ENCODE measurements at places on chromosomes 6 and 20. TPM values are rescaled to one million over a fixed set of nuclear protein-coding genes. Genes with fewer than 3 reads are reported as not detected.
A peak's percentile ranks its signal among the peaks of the same experiment; 100 is the strongest.

Gene LPA
- 0.21 TPM for total RNA-seq

Gene TOP1
- total RNA-seq = 65.2 TPM

Gene RCAN2
- 0.05 TPM for total RNA-seq

Gene OR2B6
- 0.26 TPM for total RNA-seq

DNA sequence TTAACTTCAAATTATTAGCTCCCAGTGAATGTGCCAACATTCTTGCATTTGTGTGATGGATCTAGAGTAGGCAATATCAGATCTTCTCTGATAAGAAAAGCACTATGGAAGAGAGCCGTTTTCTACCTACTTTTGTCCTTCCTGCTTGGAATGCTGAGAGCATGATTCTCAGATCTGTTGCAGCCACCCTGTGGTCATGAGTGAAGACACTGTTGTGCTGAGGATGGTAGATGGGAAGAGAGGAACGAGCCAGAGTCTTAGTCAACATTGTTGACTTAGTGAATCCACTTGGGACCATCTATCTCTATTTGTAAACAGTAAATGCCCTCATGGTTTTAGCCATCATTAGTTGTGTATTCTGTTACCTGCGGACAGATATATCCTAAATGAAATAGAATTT, 202.6 kb downstream of the CD109 start:
- H3K27ac ChIP-seq = no peak overlapping the region
- H3K36me3 ChIP-seq = no peaks in the 10 kb centered on the region
- no peak for DNase-seq
- H3K4me3 ChIP-seq = no peak overlapping the region
- no peaks in the 10 kb centered on the region for H3K27me3 ChIP-seq
- H3K4me1 ChIP-seq = no peaks in the 10 kb centered on the region

DNA sequence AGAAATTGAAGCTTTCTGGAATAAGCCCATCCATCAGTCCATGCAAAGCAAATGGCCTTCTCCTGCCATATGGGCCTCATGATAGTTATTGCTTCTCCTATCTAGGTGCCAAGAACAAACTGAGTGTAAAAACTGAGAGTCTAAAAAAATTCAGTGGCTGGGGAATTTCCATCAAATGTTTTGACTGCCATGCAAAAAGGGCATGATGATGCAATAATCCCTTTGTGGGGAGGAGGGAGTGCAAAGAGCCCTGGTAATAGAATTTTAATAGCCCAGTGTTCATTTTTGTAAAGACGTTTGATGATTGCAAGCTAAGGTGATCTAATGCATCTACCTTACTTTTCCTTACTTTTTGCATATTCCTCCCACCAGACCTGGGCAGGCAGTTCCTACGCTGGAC, 683.7 kb downstream of the EPM2A start:
- H3K27me3 ChIP-seq = no peaks in the 10 kb centered on the region
- no peak overlapping the region for H3K27ac ChIP-seq
- no peaks in the 10 kb centered on the region for H3K4me1 ChIP-seq
- DNase-seq = no peak
- H3K4me3 ChIP-seq = no peak overlapping the region

GRCh38 chr20:46063151-46063550, 26.6 kb downstream of the NCOA5 start:
- peaks cover 21% of the 10 kb centered on the region for H3K36me3 ChIP-seq
- no peaks in the 10 kb centered on the region for H3K27me3 ChIP-seq
- no peak for DNase-seq
- H3K4me1 ChIP-seq = no peaks in the 10 kb centered on the region

- H3K4me3 ChIP-seq = no peak overlapping the region
- peaks cover 21% of the 10 kb centered on the region for H3K27me3 ChIP-seq
- H3K4me1 ChIP-seq = no peaks in the 10 kb centered on the region
Measured at GRCh38 chr20:2617099-2617714, 35.2 kb upstream of the NOP56 start.

GRCh38 chr20:33531885-33532284, 42.0 kb downstream of the CBFA2T2 start:
- H3K4me1 ChIP-seq = peaks cover 6% of the 10 kb centered on the region
- no peaks in the 10 kb centered on the region for H3K36me3 ChIP-seq
- no peak for DNase-seq
- H3K27me3 ChIP-seq = no peaks in the 10 kb centered on the region
- no peak overlapping the region for H3K4me3 ChIP-seq

- no peak overlapping the region for H3K4me3 ChIP-seq
- H3K27ac ChIP-seq = no peak overlapping the region
- no peaks in the 10 kb centered on the region for H3K4me1 ChIP-seq
- no peaks in the 10 kb centered on the region for H3K27me3 ChIP-seq
Measured at GRCh38 chr20:51440589-51440988, 101.9 kb downstream of the NFATC2 start.

DNA sequence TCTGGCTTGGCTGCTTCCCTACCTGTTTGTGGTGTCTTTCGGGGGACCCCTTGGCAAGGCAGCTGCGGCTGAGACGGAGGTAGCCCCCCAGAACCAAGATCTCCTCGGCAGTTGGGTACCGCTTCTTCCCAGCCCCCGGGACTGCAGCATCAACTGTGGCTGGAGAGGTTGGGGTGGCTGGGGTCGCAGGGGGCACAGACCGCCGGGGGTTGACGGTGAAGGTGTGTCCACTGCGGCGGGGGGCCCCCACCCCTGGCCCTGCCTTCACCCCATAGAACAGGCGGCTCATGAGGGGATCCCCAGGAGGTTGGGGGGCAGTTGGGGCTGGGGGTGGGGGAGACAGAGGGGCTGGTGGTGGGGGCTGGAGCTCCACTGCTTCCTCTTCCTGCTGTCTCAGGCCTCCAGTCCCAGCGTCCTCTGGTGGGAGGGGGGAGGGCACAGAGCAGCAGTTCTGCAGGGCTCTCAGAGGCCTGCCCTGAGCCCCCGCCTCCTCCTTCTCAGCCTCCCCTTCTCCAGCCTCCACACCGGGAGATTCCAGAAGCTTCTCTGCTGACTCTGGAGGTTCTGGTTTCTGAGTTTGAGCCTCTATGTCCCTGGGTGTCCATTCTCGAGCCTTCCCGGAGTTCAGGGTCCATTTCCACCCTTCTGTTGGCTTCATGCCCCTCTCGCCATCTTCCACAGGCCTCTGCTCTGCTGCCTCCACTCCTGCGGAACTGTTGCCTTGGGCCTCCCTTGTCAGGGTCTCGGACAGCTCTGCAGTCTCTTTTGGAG, 1.9 kb downstream of the PPP1R18 start:
- no peak for DNase-seq
- no peaks in the 10 kb centered on the region for H3K36me3 ChIP-seq
- peak overlapping the region; percentile 85 for H3K4me3 ChIP-seq
- no peaks in the 10 kb centered on the region for H3K27me3 ChIP-seq
- peaks cover 38% of the 10 kb centered on the region for H3K4me1 ChIP-seq

DNA sequence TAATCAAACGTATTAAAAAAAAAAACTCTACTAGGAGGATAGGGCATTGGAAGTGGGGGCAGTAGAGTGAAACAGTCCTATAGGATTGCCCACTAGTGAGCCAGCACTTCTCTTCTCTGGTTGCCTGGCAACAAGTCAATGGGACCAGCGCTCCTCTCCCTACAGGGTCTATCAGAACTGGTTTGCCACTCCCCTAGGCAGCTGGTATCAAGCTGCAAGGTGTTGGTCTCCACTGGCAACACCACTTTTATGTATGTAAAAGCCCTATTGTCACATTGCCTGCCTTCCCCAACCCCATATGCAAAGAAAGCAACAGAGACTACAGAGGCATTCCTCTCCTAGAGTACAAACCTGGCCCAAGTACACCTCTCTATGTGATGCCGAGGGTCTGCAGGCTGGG, 166.9 kb upstream of the MCHR2 start:
- no peak for DNase-seq
- no peaks in the 10 kb centered on the region for H3K4me1 ChIP-seq
- peaks cover 2% of the 10 kb centered on the region for H3K27me3 ChIP-seq
- H3K4me3 ChIP-seq = no peak overlapping the region
- H3K36me3 ChIP-seq = no peaks in the 10 kb centered on the region

- H3K4me3 ChIP-seq = no peak overlapping the region
- no peak overlapping the region for H3K27ac ChIP-seq
- H3K27me3 ChIP-seq = no peaks in the 10 kb centered on the region
Measured at GRCh38 chr20:49868538-49868937, 46.8 kb downstream of the SPATA2 start.

- DNase-seq = no peak
- H3K36me3 ChIP-seq = no peaks in the 10 kb centered on the region
- no peak overlapping the region for H3K27ac ChIP-seq
Measured at GRCh38 chr6:101936516-101936915, 543.0 kb downstream of the GRIK2 start.

- H3K27me3 ChIP-seq = no peaks in the 10 kb centered on the region
- no peaks in the 10 kb centered on the region for H3K4me1 ChIP-seq
- no peaks in the 10 kb centered on the region for H3K36me3 ChIP-seq
- no peak for DNase-seq
Measured at GRCh38 chr6:159463119-159463829, 229.8 kb downstream of the SOD2 start.

GRCh38 chr6:106568530-106568929, 60.8 kb downstream of the RTN4IP1 start:
- H3K27me3 ChIP-seq = no peaks in the 10 kb centered on the region
- no peak overlapping the region for H3K27ac ChIP-seq
- no peaks in the 10 kb centered on the region for H3K4me1 ChIP-seq

DNA sequence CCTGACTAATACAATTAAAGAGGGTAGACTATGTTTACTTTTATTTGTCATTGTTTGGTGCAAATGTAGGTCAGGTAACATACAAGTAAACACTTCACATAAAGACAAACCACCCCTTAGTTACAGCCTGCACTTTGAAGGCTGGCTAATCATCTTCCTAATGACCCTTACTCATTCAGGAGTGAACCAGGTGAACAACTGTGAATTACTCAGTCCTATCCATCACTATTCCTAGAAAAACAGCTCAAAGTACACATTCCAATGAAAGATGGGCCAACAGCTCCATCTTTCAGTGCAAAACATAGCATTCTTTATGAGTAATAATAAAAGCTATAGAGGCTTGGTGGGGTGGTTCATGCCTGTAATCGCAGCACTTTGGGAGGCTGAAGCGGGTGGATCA, 78.2 kb downstream of the FRK start:
- no peak overlapping the region for H3K4me3 ChIP-seq
- no peaks in the 10 kb centered on the region for H3K36me3 ChIP-seq
- H3K4me1 ChIP-seq = no peaks in the 10 kb centered on the region
- DNase-seq = no peak
- no peaks in the 10 kb centered on the region for H3K27me3 ChIP-seq

DNA sequence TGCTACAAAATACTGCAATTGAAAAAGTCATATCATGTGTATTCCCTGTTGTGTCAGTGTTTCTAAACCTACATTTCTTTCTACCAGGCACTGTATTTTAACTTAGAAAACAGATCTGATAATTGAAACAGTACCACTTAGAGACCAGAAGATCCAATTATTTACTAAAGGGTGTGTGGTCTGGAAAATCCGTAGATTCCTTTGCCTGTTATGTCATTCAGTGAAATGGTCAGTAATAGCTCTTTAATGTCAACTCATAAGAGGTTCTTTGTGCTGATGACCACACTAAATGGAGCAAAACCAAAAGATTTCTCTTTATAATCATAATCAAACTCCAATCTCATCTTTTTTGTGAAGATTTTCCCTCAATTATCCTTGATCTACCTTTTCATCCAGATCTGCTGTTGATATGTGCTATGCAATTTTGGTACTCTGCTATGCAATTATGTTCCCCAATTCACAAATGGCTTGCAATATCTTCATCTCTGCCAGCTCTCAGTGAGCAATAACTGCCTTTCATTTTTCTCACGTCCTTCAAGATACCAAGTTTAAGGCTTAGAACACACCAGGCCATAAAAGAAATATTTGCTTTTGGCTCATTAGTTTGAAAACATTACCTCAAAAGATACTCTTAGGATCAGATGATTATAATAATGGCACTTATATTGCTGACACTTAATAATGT, 165.5 kb downstream of the MOXD1 start:
- DNase-seq = no peak
- H3K4me1 ChIP-seq = no peaks in the 10 kb centered on the region
- H3K27ac ChIP-seq = no peak overlapping the region
- no peaks in the 10 kb centered on the region for H3K27me3 ChIP-seq

DNA sequence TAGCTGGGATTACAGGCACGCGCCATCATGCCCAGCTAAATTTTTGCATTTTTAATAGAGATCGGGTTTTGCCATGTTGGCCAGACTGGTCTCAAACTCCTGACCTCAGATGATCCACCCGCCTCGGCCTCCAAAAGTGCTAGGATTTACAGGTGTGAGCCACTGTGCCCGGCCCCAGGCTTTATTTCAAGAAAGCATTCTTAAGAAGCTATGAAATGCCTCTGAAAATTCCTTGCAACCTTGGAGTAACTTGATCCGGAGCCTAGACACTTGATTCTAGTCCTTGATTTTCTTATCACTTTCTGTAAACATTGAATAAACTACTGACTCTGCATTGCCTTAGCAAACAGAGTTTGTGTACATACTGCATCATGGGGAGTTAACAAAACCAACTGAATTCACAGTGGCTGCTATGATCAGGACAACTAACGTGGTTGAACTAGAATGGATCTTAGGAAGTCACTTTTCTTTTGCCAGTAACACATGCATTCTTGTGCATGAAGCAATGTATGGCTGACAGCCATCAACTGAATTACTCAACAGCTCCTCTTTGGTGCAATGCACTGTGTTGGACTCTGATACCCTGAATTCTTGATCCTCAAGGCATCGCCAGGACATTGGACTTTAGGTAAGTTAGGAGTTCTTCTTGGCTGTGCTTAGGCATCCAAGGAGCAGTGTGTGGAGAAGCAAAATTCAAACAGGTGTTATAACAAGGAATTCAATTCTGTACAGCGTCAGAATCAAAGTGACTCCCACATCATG, 102.8 kb upstream of the TMEM170B start:
- no peak overlapping the region for H3K4me3 ChIP-seq
- no peaks in the 10 kb centered on the region for H3K27me3 ChIP-seq
- no peaks in the 10 kb centered on the region for H3K36me3 ChIP-seq
- H3K4me1 ChIP-seq = no peaks in the 10 kb centered on the region
- H3K27ac ChIP-seq = no peak overlapping the region
